Sciatic nerve (tissue), 2 donors: ENCODE measurements at places on chromosomes 13 and 19.

DNA sequence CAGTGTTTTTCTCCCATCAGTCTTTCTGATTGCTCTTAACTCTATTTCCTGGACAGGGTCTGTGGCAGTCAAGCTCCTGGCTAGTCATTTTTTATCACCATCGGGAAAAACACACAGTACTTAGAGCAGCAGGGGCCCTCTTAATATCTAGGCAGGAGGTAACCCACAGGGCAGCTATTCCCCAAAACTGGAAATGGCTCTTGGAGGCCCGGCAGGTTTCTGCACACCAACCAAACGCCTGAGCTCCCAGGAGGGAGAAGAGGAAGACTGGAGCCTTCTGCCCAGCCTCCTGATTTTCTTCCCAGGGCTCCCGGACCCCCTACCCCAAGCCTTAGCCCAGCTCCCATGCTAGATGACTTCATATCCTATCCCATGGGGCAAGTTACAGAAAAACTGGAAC, 49.3 kb upstream of the VSTM2B start:
- no peak for DNase-seq

DNA sequence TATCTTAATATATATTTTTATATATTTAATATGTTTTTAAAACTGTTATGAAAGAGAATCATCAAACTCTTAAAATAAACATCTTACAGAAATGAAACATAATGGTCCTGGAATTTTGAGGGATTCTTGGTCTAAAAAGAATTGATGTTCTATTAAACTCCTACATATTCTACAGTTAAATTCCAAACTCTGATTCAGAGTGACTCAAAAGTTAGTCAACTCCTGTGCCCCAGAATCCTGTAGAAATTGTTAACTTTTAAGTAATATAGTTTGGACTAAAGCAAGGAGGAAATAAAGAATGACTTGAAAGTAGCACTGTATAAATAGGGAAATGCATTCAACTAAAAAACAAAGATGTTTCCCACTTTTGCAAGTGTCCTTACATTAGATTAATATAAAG, 47.7 kb downstream of the FNDC3A start:
- DNase-seq = no peak

DNA sequence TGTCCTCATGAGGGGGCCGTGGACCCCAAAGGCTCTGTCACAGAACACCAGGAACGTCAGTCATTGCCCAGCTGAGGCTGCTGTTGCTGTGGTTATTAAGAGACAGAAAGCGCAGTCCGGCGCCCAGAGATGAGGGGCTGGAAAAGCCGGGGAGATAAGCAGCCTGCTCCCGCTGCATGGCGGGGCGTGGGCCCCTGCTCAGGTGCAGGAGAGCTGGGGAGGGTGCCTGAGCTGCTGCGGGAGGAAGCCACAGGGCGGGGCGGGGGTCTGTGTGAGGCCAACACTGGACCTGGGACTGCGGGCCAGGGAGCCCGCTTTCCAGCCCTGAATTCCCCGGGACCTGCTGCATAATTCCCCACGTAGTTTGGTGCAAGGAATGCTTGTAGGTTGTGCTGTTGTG, 11.3 kb downstream of the SOX1 start:
- DNase-seq = no peak

DNA sequence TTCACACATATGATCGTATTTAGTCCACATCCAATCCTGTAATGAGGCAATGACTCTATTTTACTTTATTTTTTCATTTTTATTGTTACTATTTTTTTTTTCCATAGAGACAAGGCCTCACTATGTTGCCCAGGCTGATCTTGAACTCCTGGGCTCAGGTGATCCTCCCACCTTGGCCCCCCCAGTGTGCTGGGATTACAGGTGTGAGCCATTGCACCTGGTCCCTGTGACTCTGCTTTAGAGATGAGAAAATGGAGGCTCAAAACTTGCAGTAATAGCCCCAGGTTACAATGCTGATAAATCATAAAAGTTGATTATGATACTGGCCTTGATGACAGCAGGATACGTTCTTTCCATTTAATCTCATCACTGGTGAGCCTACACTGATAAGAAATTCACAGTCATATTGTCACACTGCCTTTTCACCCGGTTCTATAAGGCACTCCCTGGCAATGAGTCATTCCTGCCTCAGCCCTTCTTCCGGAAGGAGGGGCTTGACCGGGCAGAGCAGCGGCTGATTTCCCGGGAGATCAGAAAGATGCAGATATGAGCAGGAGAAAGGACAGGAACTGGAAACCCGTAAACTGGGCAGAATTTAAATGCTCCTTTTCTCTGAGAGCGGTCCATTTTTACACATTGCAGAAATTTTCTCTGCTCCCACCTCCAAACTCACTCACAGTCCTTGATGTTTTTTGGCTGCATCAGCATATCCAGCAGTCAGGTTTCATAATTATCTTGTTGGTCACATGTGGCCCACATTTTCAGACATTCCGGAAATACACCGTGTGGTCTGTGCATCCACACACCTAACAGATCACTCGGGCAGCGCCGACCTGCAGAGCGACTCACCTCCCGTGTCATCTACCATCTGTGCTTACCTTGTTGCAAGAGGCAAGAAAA, 616.4 kb downstream of the EFNB2 start:
- DNase-seq = no peak

DNA sequence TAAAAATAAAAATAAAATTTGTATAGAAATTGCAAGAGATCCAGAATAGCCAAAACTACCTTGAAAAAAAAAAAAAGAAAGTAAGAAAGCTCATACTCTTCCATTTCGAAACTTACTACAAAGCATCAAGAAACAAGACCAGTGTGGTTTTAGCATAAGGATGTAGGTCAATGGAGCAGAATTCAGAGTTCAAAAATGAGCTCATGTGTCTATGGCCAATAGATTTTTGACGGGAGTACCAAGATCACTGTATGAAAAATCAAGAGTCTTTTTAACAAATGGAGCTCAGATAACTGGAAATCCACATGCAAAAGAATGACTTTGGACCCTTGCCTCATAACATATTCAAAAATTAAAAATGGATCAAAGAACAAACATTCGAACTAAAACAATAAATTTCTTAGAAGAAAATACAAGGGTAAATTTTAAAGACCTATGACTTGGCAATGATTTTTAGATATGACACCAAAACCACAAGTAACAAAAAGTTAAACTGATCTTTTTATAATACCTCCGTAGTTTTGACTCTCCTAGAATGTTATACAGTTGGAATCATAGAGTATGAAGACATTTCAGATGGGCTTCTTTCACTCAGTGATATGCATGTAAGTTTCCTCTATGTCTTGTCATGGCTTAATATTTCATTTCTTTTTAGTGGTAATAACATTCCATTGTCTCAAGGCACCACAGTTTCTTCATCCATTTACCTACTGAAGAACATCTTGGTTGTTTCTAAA, 43.2 kb downstream of the KLF12 start:
- DNase-seq = no peak

GRCh38 chr13:91946498-91947070, 548.2 kb downstream of the GPC5 start:
- DNase-seq = no peak

GRCh38 chr13:41641961-41642360, 184.6 kb downstream of the RGCC start:
- DNase-seq = no peak

DNA sequence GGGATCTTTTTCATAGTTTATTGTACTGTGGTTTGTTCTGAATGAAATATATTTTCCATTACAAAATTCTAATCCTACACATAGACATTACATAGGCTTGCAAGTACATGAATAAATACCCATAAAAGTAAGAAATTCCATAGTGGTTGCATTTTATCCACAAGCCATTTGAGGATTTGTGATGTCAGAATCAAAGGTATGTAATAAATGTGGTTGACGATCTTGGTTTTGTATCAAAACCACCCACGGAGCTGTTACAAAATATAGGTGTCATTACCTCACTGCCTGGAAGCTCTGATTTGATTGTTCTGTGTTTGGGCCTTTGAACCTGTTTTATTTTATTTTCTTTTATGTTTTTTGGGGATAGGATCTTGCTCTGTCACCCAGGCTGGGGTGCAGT, 125.1 kb downstream of the NALCN start:
- DNase-seq = no peak

- DNase-seq = no peak
These were observed 18.3 kb downstream of the PRKCSH start for GRCh38 chr19:11453468-11454341.

- no peak for DNase-seq
These were observed 35.8 kb upstream of the TM9SF2 start for GRCh38 chr13:99465454-99465853.

DNA sequence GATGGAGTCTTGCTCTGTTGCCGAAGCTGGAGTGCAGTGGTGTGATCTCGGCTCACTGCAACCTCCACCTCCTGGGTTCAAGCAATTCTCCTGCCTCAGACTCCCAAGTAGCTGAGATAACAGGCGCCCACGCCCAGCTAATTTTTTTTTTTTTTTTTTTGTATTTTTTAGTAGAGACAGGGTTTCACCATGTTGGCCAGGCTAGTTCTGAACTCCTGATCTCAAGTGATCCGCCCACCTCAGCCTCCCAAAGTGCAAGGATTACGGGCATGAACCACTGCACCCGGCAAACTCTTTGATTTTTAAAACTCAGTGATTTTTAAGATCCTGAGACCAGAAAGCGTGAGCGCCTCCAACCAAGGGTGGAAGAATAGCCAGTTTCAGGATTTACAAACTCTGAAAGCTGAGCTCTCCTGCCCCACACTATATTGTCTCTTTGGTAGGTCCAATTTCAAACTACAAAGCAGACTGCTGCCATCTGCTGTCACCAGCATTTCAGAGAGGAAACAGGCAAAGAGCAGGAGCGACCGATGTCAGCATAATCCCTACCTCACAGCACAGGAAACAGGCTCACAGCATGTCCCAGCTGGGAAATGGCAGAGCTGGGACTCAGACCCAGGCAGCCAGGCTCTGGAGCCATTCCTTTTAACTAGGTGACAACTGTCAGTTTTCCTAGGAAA, 9.2 kb downstream of the NOSIP start:
- no peak for DNase-seq

GRCh38 chr13:36552334-36552733, 120.0 kb downstream of the CCNA1 start:
- DNase-seq = no peak

DNA sequence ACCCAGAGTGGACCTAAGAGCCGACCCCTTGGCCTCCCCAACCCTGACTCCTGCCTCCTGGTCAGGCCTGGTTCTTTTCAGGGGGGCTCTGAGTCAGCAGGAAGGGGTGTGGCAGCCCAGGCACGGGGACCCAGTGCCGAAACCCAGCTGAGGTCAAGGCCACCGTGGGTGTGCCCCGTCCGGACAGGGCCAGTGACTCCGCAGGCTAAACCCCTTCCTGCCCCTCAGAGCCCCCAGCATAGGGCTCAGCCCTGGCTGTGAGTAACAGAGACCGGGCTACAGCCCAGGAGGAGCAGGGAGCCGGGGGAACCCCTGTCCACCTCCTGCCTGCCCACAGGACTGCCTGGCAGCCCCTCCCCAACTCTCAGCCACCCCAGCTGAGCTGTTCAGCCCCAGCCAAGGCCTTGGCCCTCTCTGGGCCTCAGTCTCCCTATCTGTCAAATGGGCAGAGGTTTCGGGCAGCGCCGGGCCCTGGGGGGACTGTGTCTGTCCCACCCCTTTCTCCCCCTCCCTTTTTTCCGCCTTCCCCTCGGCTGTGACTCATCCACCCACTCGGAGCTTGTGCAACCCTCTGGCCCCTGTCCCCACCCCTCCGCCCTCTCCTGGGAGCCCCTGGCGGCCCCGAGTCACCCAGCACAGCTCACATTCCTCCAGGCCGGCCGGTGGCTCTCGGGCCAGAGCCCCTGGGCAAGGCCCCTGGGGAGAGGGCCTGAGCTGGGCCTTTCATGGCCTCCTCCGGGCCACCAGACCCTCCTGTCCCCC, 8.6 kb downstream of the ZBTB7A start:
- peak; percentile 90 for DNase-seq

DNA sequence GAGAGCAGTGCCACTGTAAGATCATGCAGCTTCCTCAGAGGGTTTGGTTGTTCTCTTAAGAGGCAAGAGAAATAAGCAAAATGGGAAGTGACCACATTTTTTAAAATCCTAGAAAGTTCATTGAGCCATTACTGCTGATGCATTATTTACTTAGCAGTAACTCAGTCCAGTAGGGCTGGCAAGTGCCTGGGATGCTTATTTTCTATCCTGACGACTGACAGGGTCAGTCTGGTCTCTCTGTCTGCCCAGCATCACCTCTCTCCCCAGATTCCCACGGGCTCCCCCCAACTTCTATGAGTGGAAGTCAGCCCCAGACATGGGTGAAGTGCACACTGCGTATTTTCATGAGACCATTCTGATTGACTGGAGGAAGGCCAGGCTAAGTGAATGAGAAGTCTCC, 10.4 kb downstream of the SHISA2 start:
- DNase-seq = no peak

DNA sequence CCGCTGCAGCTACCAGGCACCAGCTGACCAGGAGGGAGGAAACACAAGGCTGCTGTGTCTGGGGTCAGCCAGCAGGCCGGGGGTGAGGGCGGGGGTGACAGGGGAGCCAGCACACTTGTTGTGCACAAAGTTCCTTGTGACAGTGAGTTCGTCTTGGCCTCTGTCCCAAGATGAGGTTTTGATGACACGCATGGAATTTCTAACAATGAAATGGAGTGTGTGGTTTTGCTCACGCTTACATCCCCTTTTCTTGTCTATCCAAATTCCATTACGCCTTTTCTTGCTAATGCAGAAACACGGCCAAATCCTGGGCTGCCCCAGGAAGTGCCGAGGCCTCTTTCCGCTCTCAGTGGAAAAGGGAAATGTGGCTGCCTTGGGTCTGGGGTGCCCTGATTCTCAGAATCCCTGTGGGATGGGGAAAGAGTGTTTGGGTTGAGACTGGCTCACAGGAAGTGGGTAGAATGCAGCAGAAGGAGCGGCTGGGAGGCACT, 73.8 kb downstream of the GADD45B start:
- DNase-seq = peak; percentile 92

- no peak for DNase-seq
These were observed 7.0 kb upstream of the GP6 start for GRCh38 chr19:55044771-55045716.

GRCh38 chr13:65417953-65418352, 1812.2 kb downstream of the PCDH9 start:
- DNase-seq = no peak

DNA sequence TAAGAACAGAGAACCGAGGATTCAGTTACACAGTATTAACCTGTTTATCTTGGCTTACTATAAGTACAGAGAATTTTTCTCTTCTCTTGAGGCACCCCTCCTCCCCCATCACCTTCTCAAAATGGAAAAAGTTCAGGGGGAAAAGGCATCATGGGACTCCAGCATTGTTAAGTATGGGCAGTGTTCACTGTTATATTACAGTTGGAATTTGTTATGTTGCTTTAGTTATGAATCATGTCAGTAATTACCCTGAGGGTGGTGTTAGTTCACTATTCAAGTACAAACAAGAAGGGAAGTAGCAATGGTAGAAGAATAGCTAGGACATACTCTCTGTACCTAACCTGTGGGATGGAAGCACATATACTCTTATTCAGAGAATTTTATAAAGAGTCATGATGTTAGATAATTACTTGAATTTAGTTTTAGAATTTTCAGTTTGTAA, 12.0 kb downstream of the LPAR6 start:
- no peak for DNase-seq

GRCh38 chr13:33202644-33203169, 82.8 kb downstream of the STARD13 start:
- DNase-seq = no peak

- DNase-seq = peak; percentile 80
These were observed 1.2 kb downstream of the LRCH1 start for GRCh38 chr13:46553886-46554858.
